ENCODE measurements at places on chromosomes 12 and 14. TPM values are rescaled to one million over a fixed set of nuclear protein-coding genes. Genes with fewer than 3 reads are reported as not detected.

DNA sequence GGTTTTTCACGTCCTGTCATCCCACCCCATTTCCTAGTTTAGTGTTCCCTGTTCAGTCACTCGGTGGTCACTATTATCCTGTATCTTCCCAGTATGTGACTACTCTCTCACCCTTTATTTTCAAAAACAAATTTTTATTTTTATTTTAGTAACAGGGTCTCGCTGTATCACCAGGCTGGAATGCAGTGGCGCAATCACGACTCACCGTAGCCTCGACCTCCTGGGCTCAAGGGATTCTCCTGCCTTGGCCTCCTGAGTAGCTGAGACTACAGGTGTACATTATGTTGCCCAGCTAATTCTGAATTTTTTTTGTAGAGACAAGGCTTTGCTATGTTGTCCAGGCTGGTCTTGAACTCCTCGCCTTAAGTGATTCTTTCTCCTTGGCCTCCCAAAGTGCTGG lies 20.1 kb upstream of the PRICKLE1 start:
- H3K4me3 ChIP-seq, result no peak overlapping the region
- no peaks in the 10 kb centered on the region for H3K36me3 ChIP-seq
- no peak overlapping the region for H3K27ac ChIP-seq

- DNase-seq, result no peak
- H3K4me1 ChIP-seq, result peaks cover 2% of the 10 kb centered on the region
- H3K36me3 ChIP-seq, result no peaks in the 10 kb centered on the region
- H3K27ac ChIP-seq, result no peak overlapping the region
- no peak overlapping the region for H3K4me3 ChIP-seq
Measured at GRCh38 chr14:68232300-68233055, 412.9 kb downstream of the RAD51B start.

- H3K4me3 ChIP-seq, result no peak overlapping the region
- H3K27ac ChIP-seq, result no peak overlapping the region
- no peak for DNase-seq
- no peaks in the 10 kb centered on the region for H3K27me3 ChIP-seq
- H3K36me3 ChIP-seq, result no peaks in the 10 kb centered on the region
Measured at GRCh38 chr12:30136696-30137095, 353.0 kb upstream of the TMTC1 start.

DNA sequence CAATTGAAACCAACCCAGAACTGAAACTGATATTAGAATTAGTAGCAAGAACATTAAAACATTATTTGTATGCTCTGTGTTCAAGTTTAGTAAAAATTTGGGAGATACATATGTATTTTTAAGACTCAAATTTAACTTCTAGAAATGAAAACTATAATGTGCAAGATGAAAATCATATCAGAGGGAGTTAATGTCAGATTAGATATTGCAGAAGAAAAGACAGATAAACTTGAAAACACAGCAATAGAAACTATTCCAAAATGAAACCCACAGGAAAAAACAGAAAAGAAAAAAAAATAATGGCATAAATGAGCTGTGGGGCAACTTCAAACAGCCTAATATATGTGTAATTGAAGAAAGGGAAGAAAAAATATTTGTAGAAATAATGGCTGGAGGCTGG lies 134.9 kb downstream of the DPF3 start:
- no peaks in the 10 kb centered on the region for H3K27me3 ChIP-seq
- peaks cover 36% of the 10 kb centered on the region for H3K36me3 ChIP-seq
- no peak overlapping the region for H3K4me3 ChIP-seq
- H3K27ac ChIP-seq, result no peak overlapping the region
- DNase-seq, result no peak

BHLHE41 gene
- total RNA-seq, result 34.5 TPM

PGF gene
- not detected for total RNA-seq

PRICKLE1 gene
- 4.5 TPM for total RNA-seq

SLC25A47 gene
- not detected for total RNA-seq
